AML-193 (cell line): ENCODE measurements at places on chromosomes 4 and X.

GRCh38 chrX:21749924-21750323, 8.0 kb downstream of the SMPX start:
- DNase-seq, result no peak

GRCh38 chrX:623268-623598, 7.4 kb upstream of the SHOX start:
- DNase-seq, result no peak

- DNase-seq, result no peak
These were observed 35.8 kb downstream of the CHRDL1 start for GRCh38 chrX:110759785-110760184.

GRCh38 chr4:59374416-59374815, 1825.7 kb upstream of the ADGRL3 start:
- no peak for DNase-seq

DNA sequence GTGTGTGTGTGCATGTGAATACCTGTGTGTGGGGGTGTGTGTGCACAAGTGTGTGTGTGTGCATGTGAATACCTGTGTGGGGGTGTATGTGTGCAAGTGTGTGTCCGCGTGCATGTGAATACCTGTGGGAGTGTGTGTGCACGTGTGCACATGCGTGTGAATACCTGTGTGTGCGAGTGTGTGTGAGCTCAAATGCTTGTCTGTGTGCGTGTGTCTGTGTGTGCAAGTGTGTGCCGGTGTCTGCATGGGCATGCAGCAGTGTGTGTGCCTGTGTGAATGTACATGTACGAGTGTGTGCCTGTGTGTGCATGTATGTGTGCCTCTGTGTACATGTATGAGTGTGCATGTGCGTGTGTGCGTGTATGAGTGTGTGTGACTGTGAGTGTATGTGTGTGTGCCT, 5.0 kb downstream of the DOK7 start:
- DNase-seq, result no peak
